Activated CD8-positive, alpha-beta T cell treated with anti-CD3 and anti-CD28 coated beads for 36 hours (primary cell): ENCODE measurements at places on chromosomes 4 and X.
A peak's percentile ranks its signal among the peaks of the same experiment; 100 is the strongest.

DNA sequence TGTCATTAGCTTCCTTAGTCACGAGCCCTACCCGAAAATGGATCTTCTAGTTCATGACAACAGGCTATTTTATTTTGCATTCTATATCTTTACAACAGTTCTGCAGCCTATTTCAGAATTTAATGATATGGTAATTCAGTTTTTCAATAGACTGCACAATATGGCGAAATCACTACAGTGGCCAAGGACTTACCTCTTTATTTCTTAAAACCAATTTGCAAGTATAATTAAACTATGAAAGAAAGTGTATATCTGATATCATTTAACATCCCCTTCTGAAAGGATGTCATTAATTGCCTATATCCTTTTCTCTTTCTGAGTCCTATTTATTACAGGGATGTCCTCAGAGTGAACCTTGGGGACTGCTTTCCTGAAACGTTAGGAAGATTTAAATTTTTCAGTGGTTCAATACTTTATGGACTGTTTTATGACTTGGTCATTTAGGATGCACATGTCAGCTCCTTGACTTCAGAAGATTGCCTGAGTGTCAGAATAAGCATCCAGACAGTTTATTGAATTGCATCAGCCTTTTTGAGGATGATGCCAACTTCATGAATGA lies 190.8 kb upstream of the GEMIN8 start:
- DNase-seq, result no peak

GRCh38 chrX:13254076-13254785 lies 65.6 kb downstream of the ATXN3L start:
- peak; percentile 32 for DNase-seq

DNA sequence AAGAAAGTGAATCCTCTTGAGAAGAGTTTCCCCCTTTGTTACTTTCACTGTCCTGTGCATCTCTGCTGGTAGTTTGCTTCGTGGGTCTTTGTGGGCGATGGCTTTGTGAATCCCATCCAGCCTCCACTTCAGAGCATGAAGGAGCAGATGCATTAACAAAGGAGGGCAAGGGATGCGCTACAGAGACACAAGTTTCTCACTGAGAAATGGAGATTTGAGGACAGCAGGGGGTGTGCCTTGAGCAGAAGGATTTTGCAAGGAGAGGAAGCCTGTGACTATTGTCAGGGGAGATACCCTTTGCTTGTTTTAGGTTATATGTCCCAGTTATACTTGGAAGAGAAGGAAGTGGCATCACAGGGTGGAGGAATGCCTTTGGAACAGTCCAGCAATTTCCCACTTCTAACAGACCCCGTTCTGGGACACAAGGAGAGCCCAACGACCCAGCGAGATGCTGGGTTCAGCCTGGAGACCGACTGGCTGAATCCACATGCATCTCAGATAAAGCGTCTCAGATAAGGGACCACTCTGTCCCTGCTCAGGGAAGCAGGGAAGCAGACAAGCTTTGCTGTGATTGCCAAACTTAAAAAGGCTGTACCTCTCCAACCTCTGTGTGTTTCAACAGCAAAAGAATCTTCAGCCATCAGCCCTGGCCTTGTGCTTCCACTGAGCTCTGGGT lies 314.6 kb upstream of the GATB start:
- DNase-seq, result no peak

DNA sequence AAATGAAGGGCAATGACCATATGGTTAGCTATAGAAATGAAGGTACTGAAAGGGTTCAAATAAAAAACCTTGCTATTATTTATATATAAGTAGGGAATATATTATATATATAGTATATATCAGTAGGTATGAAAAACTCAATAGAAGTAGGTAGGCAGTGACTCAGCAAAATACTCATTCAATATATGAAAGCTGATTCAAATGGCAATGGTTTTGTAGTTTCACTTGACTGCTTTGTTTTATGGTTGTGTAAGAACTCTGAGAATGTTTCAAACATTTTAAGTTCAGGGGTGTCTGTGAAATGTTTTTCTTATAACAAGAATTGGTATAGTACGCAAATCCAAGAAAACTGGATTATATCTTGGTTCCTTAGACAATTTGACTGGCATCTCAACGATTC lies 4.1 kb downstream of the ZNF280C start:
- no peak for DNase-seq

- no peak for DNase-seq
Observed at GRCh38 chr4:16684097-16684496, 214.3 kb downstream of the LDB2 start.
